ENCODE measurements at places on chromosomes 5 and 9. TPM values are rescaled to one million over a fixed set of nuclear protein-coding genes. Genes with fewer than 3 reads are reported as not detected.
A peak's percentile ranks its signal among the peaks of the same experiment; 100 is the strongest.

CYLC2 gene
- not detected for total RNA-seq

GRCh38 chr5:149946118-149946517 is 1.5 kb upstream of the PDE6A start:
- DNase-seq: no peak
- no peaks in the 10 kb centered on the region for H3K36me3 ChIP-seq
- H3K27me3 ChIP-seq: peaks cover 3% of the 10 kb centered on the region
- no peak overlapping the region for H3K27ac ChIP-seq
- H3K4me3 ChIP-seq: no peak overlapping the region
- H3K4me1 ChIP-seq: no peaks in the 10 kb centered on the region

TAF11L5 gene
- total RNA-seq: not detected

DNA sequence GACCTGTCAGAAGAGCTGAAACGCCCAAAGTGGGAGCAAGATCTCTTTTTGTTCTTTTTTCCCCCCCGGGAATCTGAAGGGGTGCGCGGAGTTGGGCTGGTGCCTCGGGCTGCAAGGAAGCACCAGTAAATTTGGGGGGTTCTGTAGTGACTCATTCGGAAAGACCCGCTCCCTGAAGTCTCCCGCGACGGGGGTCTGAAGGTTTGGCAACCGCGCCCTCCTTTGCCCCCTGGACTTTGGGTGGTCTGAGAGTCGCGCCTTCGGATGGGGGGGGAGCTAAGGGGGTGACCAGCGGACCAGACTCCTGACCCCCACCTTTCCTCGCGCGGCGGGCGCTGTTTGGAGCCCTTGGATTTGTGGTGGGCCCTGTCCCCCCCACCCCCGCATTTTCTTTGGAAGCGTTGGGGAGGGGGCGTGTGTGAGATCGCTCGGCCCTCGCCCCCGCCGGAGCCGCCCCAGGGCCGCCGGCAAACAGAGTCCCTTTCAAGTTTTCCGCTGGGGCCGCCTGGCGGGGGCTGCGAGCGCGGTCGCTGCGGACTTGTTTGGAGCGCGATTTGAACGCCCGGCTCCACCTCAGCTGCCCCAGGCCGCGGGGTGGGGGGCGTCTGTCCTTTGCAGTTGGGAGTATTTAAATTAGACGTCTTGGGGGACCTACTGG is 2.0 kb downstream of the CXXC5 start:
- no peak overlapping the region for H3K27ac ChIP-seq
- H3K4me3 ChIP-seq: peak overlapping the region; percentile 78
- H3K27me3 ChIP-seq: peaks cover 57% of the 10 kb centered on the region
- no peak for DNase-seq
- no peaks in the 10 kb centered on the region for H3K36me3 ChIP-seq

PRLR gene
- total RNA-seq: not detected

DNA sequence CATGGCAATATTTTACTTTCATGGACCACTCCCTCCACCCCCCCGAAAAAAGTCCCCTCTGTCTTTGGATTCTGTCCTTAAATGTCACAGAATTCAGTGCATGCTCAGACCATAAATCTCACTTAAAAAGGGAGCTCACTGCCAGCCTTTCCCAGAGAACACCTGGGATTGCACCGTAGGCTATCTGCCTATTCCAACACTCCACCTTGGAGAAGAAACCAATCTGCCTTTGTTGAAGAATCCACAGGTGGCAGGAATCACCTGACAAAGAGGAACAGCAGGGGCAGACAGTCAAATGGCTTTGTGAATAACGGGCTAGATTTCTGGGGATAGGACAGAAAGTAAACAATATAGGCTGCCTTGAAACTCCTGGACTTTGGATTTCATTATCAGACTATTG is 306.7 kb upstream of the BRINP1 start:
- no peak overlapping the region for H3K4me3 ChIP-seq
- DNase-seq: no peak
- no peaks in the 10 kb centered on the region for H3K36me3 ChIP-seq
- H3K27ac ChIP-seq: no peak overlapping the region

DNA sequence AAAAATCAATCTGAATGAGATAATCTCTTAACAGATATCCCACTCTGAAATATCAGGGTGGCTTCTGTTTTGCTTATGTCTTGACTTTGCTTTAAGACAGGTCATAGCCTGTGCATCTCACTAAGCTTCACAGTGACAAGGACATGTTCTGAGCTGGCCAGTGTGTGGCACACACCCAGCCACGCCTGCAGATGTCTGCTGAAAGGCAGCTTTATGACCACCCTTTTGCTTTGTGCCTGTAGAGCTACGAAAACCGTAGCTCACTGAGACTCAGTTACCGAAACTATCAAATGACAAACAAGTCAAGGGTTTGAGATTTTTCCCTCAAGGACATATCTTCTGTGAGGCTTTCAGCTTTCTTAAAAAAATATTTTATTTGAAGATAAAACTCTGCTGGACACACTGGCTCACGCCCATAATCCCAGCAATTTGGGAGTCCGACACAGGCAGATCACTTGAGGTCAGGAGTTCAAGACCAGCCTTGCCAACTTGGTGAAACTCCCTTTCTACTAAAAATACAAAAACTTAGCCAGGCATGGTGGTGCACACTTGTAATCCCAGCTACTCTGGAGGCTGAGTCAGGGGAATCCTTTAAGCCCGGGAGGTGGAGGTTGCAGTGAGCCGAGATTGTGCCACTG is 233.2 kb downstream of the SPATA31A1 start:
- H3K4me3 ChIP-seq: no peak overlapping the region
- no peak overlapping the region for H3K27ac ChIP-seq
- H3K36me3 ChIP-seq: no peaks in the 10 kb centered on the region
- no peak for DNase-seq
- H3K27me3 ChIP-seq: no peaks in the 10 kb centered on the region

- H3K4me1 ChIP-seq: no peaks in the 10 kb centered on the region
- H3K27ac ChIP-seq: no peak overlapping the region
- H3K27me3 ChIP-seq: peaks cover 2% of the 10 kb centered on the region
- DNase-seq: no peak
- H3K36me3 ChIP-seq: no peaks in the 10 kb centered on the region
Measured at GRCh38 chr5:130974021-130974683, 190.9 kb downstream of the HINT1 start.

GRCh38 chr9:128633601-128634000 is 23.0 kb downstream of the DYNC2I2 start:
- peaks cover 34% of the 10 kb centered on the region for H3K36me3 ChIP-seq
- H3K27me3 ChIP-seq: no peaks in the 10 kb centered on the region
- no peak overlapping the region for H3K27ac ChIP-seq
- no peak for DNase-seq

DNA sequence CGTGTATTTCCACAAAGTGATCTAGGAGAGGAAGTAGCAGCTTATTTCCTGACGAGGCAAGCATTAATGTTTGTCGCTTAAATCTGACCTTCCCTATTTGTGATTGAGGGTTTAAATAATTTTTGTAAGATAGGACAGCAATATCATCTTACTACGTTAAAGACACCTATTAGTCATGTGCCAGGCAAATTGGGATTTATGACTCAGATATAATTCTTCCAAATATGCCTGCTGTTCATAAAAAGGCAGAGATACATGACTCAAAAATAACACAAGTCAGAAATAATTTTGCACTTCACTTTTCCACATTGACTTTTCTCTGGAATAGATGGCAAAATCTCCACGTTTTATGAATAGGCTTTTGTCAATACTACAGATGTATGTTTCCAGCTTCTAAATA is 43.0 kb upstream of the CDH12 start:
- no peaks in the 10 kb centered on the region for H3K27me3 ChIP-seq
- H3K4me1 ChIP-seq: no peaks in the 10 kb centered on the region
- H3K4me3 ChIP-seq: no peak overlapping the region
- DNase-seq: no peak
- H3K36me3 ChIP-seq: no peaks in the 10 kb centered on the region

DNA sequence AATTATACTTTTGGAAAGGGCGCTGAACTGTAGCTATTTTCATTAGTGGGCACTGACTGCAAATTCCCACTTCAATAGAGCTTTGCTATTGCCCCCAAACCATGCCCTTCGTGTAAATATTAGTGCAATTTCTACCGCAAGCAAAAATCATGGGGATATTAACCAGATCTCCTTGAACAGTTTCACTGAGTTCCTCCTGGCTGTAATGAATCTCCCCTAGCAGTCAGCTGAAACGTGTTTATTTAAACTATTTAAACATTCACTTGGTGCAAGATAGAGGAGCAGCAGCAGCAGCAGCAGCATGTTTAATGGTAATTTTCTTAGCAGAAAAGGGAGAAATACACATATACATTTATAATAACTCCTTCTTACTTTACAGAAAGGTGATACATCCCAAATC is 54.4 kb downstream of the ARRDC3 start:
- H3K36me3 ChIP-seq: peaks cover 3% of the 10 kb centered on the region
- H3K4me3 ChIP-seq: no peak overlapping the region
- peaks cover 9% of the 10 kb centered on the region for H3K27me3 ChIP-seq
- peaks cover 33% of the 10 kb centered on the region for H3K4me1 ChIP-seq

GRCh38 chr5:156019571-156020180 is 307.3 kb upstream of the SGCD start:
- no peak overlapping the region for H3K4me3 ChIP-seq
- H3K36me3 ChIP-seq: no peaks in the 10 kb centered on the region
- no peak overlapping the region for H3K27ac ChIP-seq
- no peak for DNase-seq

GRCh38 chr5:165139262-165139661 is 1633.8 kb downstream of the MAT2B start:
- H3K4me1 ChIP-seq: no peaks in the 10 kb centered on the region
- DNase-seq: no peak
- H3K27ac ChIP-seq: no peak overlapping the region
- no peaks in the 10 kb centered on the region for H3K27me3 ChIP-seq
- no peaks in the 10 kb centered on the region for H3K36me3 ChIP-seq

GRCh38 chr9:133538851-133539833 is 4.6 kb downstream of the ADAMTSL2 start:
- no peak overlapping the region for H3K4me3 ChIP-seq
- no peak overlapping the region for H3K27ac ChIP-seq
- DNase-seq: no peak
- H3K27me3 ChIP-seq: peaks cover 6% of the 10 kb centered on the region

S100Z gene
- total RNA-seq: 1.5 TPM

- H3K36me3 ChIP-seq: peaks cover 4% of the 10 kb centered on the region
- H3K27me3 ChIP-seq: no peaks in the 10 kb centered on the region
- no peak overlapping the region for H3K4me3 ChIP-seq
- no peaks in the 10 kb centered on the region for H3K4me1 ChIP-seq
- no peak for DNase-seq
- no peak overlapping the region for H3K27ac ChIP-seq
Measured at GRCh38 chr5:143244000-143244736, 159.3 kb downstream of the NR3C1 start.

GRCh38 chr5:72812488-72812887 is 4.0 kb upstream of the TNPO1 start:
- DNase-seq: no peak
- no peaks in the 10 kb centered on the region for H3K36me3 ChIP-seq
- no peak overlapping the region for H3K27ac ChIP-seq
- H3K27me3 ChIP-seq: peaks cover 40% of the 10 kb centered on the region

DNA sequence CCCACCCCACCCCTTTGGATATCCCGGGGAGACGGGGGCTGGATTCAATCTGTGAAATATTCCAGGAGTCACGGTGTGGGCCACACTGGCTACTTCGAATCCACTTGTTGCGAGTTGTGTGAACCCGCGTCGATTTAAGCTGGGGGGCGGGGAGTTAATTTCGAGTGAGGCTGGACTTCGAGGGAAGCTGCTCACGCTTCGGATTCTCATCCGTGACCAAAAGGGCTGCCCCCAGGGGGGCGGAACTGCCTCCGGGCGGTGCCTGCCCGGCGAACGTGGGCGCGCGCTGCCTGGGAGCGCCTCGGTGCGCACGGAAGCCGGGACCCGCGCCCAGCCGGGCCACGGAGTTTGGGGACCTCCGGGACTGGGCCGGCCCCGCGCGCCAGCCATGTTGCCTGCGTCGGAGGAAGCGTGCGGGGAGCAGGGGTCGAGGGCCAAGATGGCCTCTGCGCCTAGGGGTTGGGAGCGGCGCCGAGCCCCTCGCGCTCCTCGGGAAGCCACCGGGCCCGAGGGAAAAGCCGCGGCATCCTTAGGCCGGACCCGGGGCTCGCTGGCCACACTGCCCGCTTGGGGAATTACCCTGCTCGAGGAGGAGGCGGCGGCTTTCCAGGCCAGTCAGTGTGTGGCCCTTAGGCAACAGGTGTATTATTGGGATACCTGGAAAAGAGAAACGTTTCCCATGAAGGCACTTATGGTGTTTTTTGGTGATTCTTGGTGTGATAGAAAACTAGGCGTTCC is 975 bp downstream of the OCLN start:
- H3K4me1 ChIP-seq: no peaks in the 10 kb centered on the region
- peaks cover 63% of the 10 kb centered on the region for H3K27me3 ChIP-seq
- H3K36me3 ChIP-seq: no peaks in the 10 kb centered on the region
- no peak for DNase-seq
- no peak overlapping the region for H3K27ac ChIP-seq
- H3K4me3 ChIP-seq: peak overlapping the region; percentile 51

DNA sequence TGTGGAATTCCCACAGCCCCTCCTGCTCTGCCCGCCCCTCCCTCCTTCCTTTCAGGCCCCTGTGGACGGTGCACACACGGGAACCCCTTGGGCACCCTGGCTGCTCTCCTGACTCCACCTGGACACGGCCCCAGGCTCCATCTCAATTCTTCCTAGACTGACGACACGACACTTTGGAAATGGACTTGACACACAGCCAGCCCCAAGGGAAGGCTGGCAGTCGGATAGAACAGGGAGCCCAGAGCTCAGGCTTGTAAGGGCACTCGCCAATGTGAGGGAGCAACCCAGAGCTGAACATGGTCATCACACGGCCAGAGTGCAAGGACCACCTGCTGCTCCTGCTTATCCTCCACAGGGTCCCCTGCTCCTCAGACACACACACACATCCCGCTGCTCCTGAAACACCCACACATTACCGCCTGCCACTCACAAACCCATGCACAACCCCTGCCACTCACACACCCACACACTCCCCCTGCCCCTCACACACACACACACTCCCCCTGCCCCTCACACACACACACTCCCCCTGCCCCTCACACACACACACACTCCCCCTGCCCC is 8.9 kb downstream of the SLC9A3 start:
- no peak overlapping the region for H3K27ac ChIP-seq
- DNase-seq: no peak
- no peak overlapping the region for H3K4me3 ChIP-seq
- peaks cover 5% of the 10 kb centered on the region for H3K27me3 ChIP-seq
- H3K36me3 ChIP-seq: no peaks in the 10 kb centered on the region

DNA sequence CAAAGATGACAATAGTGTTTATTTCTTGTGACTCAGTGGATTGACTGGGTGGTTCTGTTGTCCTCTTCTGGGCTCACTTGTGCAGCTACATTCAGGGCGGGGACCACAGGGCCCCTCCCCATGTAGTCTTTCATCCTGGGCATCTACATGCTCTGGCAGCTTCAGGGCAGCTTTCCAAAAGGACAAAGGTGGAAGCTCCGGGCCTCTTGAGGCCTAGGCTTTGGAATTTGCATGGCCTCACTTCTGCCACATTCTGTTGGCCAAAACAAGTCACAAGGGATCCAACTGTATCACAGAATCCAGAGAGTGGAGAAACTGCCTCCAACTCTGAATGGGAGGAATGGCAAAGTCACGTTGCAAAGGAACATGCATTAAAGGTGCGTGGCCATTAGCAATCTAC is 64.3 kb downstream of the ARHGAP26 start:
- DNase-seq: no peak
- H3K36me3 ChIP-seq: peaks cover 6% of the 10 kb centered on the region
- peaks cover 22% of the 10 kb centered on the region for H3K4me1 ChIP-seq
- no peak overlapping the region for H3K27ac ChIP-seq
- peaks cover 4% of the 10 kb centered on the region for H3K27me3 ChIP-seq

GRCh38 chr5:79263-79662 is 12.7 kb upstream of the PLEKHG4B start:
- H3K4me1 ChIP-seq: no peaks in the 10 kb centered on the region
- no peak overlapping the region for H3K4me3 ChIP-seq
- DNase-seq: no peak
- peaks cover 3% of the 10 kb centered on the region for H3K27me3 ChIP-seq
- no peaks in the 10 kb centered on the region for H3K36me3 ChIP-seq

Measured in activated T-helper 1 cell treated with anti-CD3 and anti-CD28 coated beads, Interleukin-12 subunit alpha, Interleukin-12 subunit beta, Interleukin-2, Interleukin-4 antibody, amounts not matched to agents 30 ng/mL and 10 ng/mL and 1 ng/mL, durations not matched to agents 14 hours and 24 hours and 36 hours (primary cell).